Activated T-helper 9 cell treated with anti-CD3 and anti-CD28 coated beads, Interleukin-2, amount 50 U/mL, for 16 hours (primary cell): ENCODE measurements at places on chromosomes 16 and 17.

DNA sequence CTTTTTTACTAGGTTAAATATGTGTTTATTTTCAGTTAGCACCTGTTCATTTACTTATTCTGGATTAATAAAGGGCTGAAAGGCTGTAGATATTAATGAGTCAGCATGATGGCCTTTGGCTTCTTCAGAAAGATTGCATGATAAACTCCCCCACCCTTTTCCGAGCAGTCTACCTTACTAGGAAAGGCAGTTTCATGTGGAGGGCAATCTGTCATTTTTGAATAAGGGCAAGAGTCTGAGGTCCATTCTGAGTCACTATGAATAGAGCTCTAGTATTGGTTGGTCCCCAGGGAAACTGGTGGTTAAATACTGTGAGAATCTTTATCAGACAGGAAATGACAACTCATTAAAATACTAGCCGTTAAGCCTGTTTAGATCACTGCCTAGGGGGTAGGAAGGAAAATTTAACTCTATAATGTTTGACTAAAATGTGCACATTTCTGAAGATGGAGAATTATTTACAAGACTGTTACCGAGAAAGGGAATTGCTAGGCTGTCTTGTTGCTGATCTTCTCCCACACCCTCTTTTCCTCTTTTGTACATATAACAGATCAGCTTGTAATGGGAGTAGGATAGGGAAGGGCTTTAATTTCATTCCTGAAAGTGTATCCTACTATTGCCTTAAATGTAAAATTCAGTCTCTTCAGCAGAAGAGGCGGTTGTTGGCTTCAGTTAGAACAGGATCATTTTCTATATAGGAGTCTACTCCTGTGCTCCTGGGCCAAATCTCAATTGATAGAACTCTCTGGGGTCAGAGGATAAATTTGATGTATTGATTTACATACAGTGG is 63.3 kb downstream of the TUBD1 start:
- DNase-seq, result no peak

GRCh38 chr16:25893332-25893731 is 201.6 kb downstream of the HS3ST4 start:
- DNase-seq, result no peak

DNA sequence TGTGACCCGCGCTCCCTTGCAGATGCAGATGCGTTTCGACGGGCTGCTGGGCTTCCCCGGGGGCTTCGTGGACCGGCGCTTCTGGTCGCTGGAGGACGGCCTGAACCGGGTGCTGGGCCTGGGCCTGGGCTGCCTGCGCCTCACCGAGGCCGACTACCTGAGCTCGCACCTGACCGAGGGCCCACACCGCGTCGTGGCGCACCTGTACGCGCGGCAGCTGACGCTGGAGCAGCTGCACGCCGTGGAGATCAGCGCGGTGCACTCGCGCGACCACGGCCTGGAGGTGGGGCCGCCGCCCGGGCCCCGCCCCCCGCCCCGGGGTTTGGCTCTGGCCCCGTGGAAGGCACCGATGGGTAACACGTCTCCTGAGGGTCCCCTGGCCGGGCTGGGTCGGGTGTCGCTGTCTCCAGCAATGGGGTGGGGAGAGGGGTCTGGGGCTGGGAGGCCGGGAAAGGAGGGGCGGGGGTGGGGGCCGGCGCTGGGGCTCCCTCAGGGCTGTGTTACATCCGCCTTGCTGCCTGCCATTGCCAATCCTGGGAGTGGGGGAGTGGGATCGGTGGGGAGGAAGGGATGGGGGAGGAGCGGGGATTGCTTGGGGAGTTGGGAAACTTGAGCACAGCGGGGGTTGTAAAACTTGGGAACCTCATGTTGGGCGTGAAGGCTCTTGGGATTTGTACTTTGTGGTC is 737 bp downstream of the NUDT16L1 start:
- DNase-seq, result peak; percentile 39

DNA sequence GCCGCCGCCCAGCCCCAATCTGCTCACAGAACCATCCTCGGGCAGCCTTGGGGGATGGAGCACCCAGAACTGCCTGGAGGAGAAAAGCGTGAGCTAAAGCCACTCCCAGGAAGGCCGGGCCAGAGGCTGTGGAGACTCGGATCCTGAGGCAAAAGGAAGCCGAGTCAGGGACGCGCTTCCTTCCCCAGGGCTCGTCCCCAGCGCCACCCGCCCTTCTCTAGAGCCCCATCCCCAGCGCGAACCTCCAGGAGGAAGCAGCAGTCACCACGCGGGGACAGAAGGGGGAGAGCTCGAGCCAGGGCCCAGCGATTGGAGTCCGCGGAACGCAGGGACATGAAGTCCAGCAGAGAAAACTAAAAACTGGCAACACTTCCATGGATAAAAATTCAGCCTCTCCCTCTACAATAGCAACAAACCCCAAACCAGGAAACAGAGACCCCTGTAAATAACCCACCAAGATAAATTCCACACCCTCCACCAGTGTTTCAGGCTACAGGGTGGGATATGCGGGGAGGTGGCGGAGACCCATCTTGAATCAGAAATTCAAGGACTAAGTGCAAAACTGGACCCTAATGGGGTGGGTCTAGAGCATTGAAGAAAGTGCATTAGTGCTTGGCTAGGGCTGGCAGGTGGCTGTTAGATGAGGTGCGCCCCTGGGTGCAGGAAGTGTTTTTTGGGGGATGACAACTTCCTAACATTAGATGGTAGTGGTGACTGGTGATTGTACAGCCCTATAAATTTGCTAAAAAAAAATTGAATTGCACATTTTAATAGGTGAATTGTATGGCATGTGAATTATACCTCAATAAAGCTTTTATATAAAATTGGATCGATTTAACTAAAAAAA is 116.1 kb upstream of the METRNL start:
- no peak for DNase-seq

GRCh38 chr16:12455287-12455798 is 348.3 kb downstream of the CPPED1 start:
- no peak for DNase-seq

- peak; percentile 24 for DNase-seq
Measured at GRCh38 chr17:42403150-42403549, 14.9 kb upstream of the STAT3 start.

DNA sequence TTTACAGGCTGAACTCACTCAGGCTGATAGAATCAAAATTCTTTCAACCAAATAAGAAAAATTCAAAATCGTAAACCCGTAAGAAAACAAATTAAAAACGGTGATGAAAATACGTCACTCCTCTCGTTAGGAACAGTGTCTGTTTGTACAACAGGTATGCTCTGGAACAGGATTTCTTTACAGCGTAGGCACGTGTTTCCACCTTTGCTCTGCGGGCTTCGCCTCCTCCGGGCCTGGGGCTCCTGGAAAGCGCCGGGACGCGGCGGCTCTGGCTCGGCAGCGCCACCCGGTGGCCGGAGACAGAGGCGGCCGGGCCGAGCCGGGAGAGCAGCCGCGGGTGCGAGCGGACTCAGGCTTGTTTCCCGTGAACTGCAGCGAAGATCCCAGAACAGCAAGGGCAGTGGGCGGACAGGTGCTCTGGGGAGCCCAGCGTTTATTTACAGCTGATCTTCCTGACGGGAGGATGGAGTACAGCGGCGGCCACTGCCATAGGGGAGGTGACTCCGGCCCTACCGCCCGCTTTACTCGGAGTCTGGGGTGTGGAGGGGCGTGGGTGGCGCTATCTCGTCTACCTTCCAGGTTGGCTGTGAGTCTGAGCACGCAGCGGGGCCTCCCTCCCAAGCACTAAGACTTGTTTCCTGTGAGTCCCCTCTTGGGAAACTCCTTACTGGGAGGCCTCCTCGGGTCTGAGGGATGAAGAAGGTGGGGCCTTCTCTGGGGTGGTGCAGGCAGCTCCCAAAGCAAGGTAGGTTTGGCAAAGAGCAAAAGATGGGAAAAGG is 40.5 kb upstream of the ATP2A3 start:
- DNase-seq, result peak; percentile 36

GRCh38 chr16:68421076-68421475 is 27.2 kb downstream of the SMPD3 start:
- DNase-seq, result no peak

DNA sequence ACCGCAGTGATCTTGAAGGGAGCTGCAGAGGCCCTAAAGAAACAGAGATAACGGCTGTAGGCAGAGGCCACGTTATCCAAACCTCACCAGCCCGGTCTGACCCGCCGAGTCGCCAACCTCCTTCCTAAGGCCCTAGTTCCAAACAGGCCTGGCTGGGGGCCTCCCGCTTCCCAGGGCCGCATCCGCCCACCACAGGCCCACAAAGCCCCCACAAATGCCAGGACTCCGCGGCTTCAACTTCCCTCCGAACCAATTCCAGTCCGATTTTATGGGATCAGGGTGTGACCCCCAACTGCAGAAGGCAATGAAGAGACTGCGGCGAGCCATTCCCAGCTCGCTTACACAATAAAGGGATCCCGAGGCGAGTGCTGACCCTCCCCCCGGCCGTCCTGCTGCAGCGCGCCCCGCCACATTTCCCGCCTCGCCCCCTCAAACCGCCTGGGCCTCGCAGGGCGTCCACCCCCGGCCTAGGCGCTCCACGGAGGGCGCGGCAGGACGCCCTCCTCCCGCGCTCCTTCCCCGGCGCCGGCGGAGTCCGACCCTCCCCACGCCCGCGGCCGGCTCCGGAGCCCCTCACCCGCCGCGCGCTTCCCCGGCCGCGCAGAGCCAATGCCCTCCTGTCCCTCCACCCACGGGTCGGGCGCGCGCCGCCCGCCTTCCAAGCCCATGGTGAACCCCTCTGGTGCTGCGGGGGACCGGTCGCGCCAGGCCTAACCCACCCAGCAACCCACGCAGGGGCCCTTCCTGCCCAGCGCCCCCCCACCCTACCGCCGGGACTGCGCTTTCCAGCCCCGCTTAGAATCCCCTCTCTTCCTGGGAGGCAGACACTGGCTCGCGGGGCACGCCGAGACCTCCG is 926 bp downstream of the MYH10 start:
- DNase-seq, result peak; percentile 5

DNA sequence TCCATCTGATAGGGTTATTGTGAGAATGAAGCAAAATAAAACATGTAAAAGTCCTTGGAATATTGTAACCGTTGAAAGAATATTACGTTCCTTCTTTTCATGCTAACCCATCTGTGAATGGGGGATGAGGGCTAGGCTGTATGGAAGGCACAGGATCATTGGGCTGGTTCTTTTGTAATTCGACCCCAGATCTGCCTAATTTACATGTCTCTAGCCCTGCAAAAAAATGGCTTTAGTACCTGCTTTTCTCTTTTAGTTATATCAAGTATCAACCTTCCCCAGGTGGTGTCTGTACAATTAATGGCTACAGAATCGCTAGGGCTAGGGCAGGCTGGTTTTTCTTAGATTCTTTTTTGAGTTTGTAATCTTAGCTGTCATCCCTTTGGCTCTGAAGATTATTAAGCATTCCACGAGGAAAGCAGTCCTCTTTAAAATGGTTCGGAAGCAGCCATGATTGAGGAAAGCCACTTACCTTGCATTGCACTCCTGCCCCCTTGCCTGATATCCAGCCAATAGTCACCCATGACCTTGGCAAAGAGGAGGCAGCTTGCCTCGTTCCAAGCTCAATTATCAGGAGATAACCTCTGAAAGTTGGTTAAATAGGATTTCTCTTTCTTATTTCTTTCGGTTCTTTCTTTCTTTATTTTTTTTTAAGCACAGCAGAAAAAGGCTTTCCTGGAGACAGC is 153.9 kb upstream of the ZKSCAN2 start:
- DNase-seq, result no peak

- no peak for DNase-seq
Measured at GRCh38 chr16:12951392-12951791, 50.0 kb downstream of the SHISA9 start.

DNA sequence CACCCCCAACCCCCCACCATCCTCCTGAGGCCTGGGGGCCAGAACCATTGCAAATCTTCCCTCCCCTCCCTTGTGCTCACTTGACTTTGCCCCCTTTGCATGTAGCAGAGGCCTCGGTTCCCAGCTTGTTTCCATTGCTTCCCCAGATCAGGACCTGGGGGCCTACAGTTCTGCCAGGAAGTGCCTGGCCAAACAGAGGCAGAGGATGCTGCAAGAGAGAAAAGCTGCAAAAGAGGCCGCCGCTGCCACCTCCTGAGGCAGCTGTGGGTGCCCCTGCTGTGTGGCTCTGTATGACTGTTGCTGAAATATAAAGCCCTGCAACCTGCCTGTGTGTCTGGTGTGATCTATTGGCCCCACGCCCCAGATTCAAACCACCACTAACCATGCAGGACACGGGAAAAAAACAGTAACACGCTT is 2.3 kb downstream of the NDUFB10 start:
- DNase-seq, result no peak

DNA sequence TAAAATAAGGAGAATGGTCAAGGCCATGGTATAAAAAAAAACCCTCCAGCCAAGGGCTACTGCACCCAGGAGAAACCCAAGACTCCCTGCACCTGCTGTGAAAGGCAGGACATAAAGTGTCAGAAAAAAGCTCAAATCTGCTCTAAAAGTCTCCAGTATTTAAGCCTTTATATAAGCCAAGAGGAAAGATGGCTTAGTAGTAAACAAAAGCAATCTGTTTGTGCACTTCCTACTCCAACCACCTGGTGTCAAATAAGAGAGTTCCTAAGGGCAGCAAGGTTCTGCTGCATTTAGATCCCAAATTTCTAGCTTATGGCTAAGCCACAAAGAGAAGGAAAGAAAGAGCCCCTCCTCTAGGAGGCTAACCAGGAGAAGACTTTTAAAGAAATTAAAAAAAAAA is 20.6 kb downstream of the ACSM1 start:
- DNase-seq, result no peak

DNA sequence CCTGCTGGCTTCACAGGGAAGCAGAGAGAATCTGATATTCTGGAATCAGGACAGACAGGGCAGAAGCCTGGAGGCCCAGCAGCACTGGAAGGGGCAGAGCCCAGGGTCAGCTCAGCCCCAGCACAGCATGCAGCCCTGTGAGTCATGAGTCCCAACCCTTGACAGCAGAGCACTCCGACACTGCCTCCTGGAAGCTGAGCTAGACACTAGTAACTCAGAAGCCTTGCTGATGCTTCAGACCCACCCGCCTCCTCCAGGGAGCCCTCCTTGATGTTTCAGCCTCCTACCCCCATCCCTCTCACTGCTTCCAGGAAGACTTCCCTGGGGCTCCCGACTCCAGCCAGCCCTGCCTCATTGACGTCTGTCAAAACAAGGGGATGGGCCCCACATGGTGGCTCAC is 6.9 kb downstream of the CAMKK1 start:
- no peak for DNase-seq

GRCh38 chr16:70561623-70562022 is 38.0 kb downstream of the SF3B3 start:
- no peak for DNase-seq

GRCh38 chr17:78163881-78164747 is 4.3 kb upstream of the SYNGR2 start:
- no peak for DNase-seq

- no peak for DNase-seq
Measured at GRCh38 chr16:78503602-78504001, 404.1 kb downstream of the WWOX start.

- no peak for DNase-seq
Measured at GRCh38 chr17:81020443-81020766, 14.5 kb upstream of the BAIAP2 start.

DNA sequence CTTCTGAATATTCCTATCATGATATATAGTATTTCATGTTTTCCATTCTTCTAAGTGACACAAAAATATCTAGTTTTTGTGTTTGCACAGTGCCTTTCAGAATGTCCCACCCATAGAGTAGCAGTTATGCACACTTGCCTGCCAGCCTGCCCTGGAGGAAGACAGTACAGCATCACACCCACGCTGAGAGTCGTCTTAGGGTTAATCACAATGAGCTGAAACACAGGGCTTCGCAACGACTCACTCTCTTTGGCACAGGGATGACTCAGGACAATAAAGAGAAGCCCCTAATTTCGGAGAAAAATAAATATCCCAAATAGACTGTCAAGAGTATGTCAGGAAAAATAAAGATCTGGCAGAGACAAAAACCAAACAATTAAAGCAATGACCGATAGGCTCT is 11.6 kb upstream of the NDUFAB1 start:
- DNase-seq, result no peak
